ENCODE measurements at places on chromosomes 6 and 20.

DNA sequence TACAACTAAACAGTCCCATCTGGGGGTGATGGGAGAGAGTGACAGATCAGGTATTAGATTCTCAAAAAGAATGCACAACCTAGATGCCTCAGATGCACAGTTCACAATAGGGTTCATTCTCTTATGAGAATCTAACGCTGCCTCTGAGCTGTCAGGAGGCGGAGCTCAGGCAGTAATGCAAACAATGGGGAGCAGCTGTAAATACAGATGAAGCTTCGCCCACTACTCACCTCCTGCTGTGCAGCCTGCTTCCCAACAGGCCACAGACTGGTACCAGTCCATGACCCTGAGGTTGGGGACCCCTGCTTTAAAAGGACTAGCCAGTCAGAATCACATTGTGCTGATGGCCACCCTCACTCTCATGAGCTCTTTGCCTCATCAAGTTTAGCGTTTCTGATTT lies 247.0 kb upstream of the KCNQ5 start:
- no peak for DNase-seq

DNA sequence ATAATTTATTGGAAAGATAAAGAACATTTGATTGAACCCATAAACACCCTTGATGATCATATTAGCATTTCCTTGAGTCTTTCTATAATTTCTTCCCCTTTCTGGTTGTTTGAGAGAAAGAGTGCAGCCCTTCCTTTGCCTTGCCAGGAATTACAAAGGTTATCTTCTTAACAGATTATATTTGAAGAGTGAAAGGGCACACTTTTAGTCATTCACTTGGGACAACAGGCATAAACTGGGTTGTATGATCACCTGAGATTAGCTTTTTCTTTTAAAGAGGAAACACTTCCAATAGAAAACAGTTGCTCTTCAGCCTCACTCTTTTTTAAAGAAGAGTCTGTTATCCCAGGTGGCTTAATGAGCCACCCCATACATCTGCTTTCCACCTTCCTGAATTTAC lies 295.2 kb downstream of the PHF3 start:
- DNase-seq = no peak

DNA sequence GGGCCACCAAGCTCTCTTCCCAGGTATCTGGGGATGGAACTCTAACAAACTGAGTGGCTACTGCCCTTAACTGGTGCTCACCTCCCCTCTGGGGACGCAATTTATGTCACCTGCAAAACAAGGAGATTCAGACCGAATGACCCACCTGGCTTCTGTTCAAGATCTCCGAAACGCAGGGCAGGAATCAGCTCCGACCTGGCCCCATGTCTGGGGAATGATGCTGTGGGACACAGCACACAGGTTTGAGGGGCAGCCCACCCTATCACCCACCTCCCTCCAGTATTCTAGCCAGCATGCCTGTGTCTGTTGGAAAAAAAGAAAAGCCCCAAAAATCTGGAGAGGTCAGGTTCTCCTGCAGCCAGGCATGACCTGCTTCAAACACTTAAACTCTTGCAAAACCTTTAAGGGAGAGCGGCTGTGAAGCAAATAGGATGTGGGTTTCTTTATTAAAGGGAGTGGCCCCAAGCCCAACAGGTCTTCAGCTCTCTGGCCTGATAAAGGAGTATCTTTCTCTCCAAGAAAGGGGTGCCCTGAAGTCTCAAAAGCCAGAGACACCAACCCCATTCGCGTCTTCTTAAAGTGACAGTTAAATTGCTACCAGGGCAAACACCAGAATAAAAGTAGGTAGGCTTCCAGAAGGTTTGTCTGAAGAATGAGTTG lies 6.4 kb downstream of the PREX1 start:
- DNase-seq = no peak

- DNase-seq = no peak
Observed at GRCh38 chr20:37359836-37360235, 13.9 kb downstream of the SRC start.

GRCh38 chr6:147530132-147531060 lies 21.9 kb downstream of the SAMD5 start:
- no peak for DNase-seq

DNA sequence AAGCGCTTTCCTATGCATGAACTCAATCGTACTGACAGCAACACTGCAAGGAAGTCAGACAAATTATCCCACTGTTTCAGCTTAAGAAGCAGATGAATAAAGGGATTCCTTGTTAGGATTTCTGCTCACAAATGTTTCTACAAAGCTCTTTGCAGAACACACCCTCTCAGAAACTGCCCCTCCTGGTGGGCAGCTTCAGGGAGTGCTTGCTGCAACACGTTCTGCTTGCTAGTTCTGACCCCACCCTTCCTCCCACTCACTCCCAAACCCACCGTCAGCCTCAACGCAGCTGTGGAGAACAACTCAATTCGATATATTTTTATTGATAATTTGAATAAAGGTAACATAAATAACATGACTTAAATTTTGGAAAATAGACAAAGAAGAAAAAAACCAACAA lies 250.8 kb upstream of the PRDM1 start:
- DNase-seq = no peak

GRCh38 chr6:142537612-142538478 lies 236.0 kb downstream of the ADGRG6 start:
- DNase-seq = no peak

- no peak for DNase-seq
Observed at GRCh38 chr20:63976980-63977738, 2.3 kb downstream of the SAMD10 start.

DNA sequence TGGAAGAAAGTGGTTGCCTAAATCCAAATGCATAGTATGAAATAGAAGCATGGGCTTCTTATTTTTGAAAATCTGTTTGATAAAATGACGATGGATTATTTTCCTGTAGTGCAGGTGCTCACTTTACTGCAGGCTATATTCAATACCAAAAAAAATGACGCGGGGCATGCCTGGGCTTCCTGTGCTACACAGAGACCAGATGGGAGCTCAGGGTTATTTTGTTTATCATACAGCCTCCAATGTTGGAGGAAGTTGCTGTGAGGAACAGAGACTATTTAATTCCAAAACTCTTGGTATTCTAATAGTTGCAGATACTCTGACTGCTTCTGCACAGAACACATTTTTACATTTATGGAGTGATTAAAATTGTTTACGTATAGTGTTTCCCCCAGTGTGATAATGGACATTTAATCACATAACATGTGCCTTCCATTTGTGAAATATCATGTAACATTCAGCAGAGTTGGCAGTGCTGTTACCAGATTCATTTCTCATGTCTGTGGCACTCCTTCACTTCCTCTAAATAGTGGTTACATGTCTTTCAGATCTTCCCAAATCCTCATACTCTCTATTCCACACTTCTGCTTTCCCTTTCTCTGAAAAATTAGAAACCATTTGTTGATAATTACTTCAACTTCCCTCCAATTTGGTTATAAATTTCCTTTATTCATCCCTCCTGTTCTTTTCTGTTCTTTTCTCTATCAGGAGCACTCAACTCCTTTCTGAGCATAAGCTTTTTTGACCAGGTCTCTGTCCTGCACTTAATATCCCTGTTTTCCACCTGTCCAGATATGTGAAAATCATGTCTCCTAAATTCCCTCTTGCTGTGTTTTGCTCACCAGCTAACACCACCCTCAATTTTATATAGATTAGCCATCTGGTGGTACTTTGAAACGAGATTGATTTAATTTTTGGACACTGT lies 121.6 kb downstream of the ADGRB3 start:
- DNase-seq = no peak

DNA sequence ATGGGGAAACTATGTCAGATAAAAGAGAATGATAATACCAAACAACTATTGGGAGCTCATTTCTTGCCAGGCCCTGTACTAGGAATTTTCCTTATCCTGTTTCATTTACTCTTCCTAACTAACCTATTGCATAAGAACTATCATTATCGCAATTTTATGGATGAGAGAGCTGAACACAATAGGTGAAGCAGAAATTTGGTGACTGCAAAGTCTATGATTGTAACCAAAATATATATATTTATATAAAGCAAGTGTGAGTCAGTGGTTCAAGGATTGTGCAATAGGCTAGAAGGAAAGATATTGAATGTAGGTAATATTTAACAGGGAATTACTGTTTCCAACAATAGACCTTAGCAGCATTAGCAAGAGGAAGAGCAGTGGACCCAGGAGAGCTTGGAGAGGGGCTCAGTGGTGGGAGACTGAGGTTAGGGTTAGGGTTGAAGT lies 181.1 kb upstream of the TENT5A start:
- DNase-seq = no peak

- no peak for DNase-seq
Observed at GRCh38 chr20:61935926-61936700, 129.6 kb downstream of the TAF4 start.

DNA sequence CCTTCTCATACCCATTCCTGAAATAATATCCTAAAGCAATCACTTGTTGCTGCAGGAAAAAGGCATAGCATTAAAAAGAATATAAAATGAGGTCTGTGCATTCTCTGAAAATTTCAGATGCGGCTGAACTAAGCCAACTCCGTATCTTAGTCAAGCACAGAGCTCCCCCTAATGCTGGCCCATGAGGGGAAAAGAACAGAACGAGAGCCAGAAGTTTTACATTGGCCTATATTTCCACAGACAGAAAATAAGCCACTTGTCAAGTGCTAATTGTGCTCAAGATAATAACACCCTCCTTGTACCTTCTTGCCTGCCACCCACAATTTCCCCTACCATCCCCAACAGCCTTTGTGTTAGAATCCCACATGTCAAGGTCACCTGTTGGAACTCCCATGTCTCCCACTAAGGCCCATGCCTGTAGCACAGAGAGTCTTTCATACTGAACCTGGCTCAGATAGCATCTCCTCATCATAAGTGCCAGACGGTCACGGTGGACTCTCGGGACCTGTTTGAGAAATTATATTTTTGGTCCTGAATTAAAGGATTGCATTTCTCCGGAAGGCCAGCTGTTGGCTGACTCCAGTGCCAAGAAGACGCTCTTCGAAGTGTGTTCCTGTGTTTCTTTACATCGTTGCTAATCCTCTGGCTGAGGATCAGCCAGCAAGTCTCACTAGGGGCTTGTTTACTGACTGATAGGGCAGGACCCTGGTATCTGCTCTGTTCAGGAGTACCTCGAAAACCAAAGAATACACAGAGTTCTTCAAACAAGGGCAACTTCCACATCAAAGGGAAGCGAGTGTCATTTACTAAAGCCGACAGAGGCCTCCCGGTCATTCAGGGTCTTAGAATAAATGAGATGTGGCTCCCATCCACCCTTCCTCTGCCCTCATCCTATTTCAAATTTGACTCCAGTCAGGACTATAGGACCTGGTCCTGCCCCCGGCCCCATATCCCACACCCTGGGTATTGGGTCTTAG lies 183.4 kb upstream of the FBXL4 start:
- DNase-seq = no peak

DNA sequence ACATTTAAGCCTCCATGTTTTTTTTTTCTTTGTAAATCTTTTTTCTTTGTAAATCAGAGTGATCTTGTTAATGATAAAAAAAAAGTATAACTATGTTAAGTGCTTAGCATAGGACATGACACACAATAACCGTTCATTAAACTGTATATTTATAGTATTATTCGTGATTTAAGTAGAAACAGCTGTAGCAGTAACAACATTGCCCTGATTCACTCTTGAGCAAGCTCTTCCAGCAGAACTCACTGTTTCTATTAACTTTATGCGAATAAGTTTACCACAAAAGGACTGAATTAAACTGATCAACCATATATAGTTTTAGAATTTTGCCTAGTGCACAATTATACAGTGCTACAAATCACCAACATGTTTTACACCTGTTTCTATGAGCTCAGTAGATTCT lies 1338.0 kb upstream of the EYS start:
- no peak for DNase-seq

GRCh38 chr20:47097691-47098622 lies 203.3 kb downstream of the EYA2 start:
- no peak for DNase-seq

- DNase-seq = no peak
Observed at GRCh38 chr20:41546535-41546934, 71.6 kb downstream of the CHD6 start.

GRCh38 chr6:154496793-154497517 lies 13.5 kb downstream of the CNKSR3 start:
- no peak for DNase-seq

DNA sequence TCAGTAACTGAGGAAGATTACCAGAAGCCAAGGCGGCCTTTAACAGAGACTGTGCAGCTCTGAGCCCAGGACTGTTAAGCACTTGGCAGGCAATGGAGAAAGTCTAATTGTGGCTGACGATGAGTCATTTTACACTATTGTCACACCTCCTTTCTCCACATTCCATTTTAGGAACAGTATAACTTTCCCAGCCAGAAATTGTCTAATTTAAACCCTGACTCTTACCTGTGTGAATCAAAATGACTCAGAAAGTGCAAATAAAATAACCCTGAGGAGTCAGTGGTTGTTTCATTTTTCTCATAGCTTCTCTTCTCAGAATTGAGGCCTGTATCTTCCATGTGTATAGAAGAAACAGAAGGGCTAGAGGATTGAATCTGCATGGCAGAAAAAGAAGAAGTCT lies 40.0 kb upstream of the OPN5 start:
- no peak for DNase-seq

DNA sequence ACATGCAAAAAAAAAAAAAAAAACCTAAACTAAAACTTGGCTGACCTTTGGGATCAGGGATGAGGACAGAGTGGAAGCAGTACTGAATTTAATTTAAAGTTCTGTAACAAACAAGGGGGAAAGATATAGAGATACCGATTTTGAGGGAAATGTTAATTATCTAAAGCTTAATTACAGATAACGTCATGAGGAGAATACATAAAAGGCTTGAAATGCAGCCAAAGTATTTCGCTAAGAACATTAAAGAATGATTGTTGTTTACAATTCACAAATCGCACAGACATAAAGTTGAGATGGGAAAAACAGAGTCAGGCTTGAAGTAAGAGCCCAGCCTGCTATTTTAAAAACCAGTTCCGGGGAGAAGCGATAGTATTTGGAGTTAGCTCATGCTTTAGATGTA lies 208.0 kb upstream of the SASH1 start:
- no peak for DNase-seq

DNA sequence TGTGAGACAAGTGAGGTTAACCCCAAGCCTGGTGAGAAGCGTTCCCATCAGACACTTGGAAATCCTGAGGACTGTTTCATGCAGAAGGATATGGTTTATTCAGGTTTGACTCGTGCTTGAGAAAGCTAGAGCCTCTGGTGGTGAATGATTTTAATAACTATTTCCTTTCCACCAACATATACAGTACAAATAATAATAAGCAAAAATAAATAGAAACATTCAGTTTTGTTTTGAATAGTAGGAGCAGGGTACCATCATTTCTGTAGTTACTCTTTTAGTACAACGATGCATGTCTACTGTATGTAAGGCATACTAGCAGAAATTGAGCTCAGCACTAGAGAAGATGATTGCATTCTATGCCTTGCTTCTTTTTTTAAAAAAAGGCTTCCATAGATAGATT lies 33.5 kb downstream of the PLG start:
- no peak for DNase-seq

DNA sequence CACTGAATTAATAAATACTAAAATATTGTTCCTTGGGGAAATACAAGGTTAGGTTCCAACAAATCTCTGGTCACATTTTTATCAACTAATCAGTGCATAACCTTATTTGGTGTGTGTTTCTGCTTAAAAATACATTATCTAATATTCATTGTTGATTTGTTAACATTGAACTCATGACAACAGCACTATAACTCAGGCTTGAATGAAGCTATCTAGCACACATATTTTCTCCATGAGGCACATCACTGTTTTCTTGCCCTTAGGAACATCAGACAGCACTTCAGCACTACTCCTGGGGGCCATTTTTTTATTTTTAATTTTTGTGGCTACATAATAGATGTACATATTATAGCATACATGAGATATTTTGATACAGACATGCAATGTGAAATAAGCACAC lies 277.2 kb upstream of the NT5E start:
- DNase-seq = no peak
